Caki2 (cell line): ENCODE measurements at places on chromosomes 7 and 10.

- no peak for DNase-seq
Measured at GRCh38 chr7:100641860-100642533, 645 bp upstream of the TFR2 start.

DNA sequence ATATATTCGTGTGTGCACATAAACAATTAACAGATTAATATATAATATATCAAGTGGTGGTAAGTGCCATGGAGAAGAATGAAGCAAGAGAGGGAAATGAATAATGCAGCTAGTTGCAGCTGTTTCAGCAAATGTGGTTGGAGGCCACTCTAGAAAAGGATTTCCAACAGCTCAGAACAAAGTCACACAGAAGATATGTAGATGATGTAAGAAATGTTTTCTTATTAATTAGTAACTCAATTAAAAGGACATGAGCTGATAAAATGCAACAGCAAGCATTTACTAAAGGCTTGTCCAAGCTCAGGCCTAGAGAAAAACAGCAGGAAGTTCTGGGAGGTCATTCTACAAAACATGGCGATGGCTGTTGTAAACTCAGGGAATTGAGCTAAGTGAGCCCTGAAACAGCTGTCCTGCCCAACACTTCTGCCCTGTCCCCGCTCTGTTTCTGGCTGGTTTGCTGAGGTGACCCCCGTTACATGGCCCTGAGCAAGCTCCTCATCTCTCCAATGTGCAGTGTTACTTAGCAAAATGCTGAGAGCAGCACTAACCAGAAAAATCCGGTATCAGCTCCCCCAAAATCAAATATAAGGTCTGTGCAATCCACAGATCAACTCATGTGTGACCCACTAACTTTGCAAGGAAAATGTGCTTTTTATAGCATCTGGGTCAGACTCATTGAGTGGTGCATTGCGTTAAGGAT is 23.4 kb upstream of the C10orf67 start:
- no peak for DNase-seq

- no peak for DNase-seq
Measured at GRCh38 chr7:40698214-40698920, 563.6 kb downstream of the SUGCT start.

GRCh38 chr7:91892821-91893340 is 12.4 kb upstream of the MTERF1 start:
- DNase-seq: no peak

- DNase-seq: no peak
Measured at GRCh38 chr10:84829131-84829530, 500.7 kb downstream of the CCSER2 start.

DNA sequence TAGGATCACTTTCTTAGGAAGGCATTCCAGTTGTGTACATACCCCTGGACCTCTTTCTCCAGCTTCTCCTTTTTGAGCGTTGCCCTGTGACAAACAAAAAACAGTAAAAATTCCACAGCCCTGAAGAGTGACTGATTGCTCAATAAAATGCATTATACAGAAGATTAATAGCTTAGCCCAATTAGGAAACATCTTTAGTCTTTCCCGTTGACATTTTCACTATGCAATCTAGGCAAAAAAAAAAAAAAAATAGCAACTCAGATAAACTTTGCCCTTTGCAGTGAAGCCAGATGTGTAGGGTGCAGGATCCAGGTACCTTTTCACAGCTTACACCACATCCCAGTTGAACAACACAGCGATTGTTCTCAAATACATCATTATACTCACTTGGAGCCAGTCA is 17.9 kb downstream of the COL28A1 start:
- no peak for DNase-seq

- DNase-seq: no peak
Measured at GRCh38 chr10:90195288-90195840, 494.0 kb downstream of the KIF20B start.

DNA sequence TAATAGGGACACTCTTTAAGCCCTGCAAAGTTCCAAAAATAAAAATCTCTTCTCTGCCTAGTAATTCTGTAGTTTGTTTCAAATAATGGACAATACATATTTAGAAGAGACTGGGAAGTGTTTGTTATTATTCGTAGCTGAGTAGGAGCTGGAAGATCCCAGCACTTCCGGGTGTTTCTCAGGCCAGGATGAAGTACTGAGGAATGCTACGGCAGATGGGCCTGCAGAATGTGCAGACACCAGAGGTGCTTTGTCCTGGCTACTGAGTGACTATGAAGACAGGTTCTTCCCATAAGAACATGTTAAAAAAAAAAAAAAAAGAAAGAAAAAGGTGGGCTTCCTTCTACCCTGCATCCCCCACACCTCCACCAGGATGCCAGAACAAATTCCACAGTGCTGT is 36.1 kb downstream of the ETV1 start:
- no peak for DNase-seq

- DNase-seq: no peak
Measured at GRCh38 chr7:124456286-124456685, 309.3 kb downstream of the GPR37 start.

DNA sequence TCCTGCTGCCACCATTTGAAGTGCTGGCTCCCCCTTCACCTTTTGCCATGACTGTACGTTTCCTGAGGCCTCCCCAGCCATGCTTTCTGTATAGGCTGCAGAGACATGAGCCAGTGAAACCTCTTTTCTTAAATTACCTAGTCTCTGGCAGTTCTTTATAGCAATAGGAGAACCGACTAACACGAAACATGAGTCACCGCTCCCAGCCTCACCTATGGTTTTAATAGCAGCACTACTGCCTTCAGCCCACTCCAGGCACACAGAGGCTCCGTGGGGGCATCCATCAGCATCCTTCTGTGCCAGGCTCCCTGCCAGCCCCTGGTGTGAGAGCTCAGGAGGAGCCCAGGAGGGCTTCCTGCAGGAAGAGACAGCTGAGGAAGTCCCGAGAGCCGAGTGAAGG is 5.5 kb upstream of the ZNF316 start:
- no peak for DNase-seq

DNA sequence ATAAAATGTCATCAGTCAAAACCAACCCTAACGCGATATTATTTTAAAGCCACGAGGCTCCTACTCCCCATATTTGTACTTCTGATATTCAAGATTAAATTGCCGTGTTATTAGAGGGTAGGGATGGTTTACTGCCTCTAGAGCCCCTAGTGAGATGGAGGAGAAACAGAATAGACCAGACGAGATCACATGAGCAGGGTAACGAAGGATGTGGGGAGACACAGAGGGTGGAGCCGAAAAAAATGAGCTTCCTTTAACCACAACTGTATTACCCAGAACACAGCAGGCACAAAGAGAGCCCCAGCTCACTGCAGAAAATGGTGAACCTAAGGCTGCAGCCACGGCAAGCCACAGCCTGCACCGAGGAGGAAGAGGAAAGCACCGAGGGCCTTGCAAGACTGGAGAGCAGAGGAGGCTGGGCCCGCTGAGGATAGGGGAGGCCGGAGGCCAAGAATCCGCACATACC is 14.3 kb downstream of the ZC3HAV1 start:
- no peak for DNase-seq

DNA sequence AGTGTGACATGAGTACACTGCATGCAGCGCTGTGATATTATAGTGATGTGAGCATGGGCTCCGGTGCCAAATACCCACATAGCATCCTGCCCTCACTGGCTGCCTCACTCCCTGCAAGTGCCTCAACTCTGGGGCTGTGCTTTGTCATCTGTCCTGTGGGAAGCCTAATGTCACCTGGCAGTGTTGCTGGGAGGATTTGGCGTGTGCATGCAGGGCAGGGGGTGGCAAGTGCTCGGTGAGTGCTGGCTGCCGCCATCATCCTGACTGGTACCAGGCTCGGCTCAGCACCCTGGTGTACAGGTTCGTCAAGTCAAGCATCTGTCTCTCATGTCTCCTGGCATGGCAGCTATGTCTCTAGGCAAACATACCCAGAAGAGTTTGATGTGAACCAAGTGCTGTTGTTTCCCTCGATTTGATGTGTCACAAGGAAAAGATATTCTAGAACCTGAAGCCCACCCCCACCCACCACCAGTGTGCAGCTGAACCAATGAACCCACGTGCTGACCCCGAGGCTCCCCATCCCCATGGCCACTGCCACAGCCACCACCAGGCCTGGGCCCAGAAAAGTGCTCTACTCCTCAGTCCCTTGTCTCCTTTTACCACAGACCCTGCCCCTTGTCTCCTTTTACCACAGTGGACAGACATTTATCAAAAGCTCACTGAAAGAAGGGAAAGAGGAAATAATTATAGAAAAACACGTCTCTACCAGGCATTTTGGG is 135.8 kb downstream of the MAPK8 start:
- DNase-seq: no peak

GRCh38 chr7:107846324-107846723 is 43.3 kb upstream of the SLC26A3 start:
- DNase-seq: no peak

DNA sequence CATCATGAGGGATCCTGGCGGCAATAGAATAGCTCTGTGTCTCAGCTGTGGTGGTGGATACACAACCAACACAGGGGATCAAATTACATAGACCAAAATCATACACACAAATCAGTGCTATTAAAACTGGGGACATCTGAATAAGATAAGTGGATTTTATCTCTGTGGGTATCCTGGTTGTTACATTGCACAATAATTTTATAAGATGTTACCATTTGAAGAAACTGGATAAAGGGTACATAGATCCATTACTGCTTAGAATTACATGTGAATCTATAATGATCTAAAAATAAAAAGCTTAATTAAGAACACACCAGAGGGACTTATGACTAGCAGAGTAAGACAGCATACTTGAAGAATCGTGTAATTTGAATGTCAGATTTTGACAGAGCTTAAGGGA is 8.2 kb upstream of the FAM3C start:
- no peak for DNase-seq

DNA sequence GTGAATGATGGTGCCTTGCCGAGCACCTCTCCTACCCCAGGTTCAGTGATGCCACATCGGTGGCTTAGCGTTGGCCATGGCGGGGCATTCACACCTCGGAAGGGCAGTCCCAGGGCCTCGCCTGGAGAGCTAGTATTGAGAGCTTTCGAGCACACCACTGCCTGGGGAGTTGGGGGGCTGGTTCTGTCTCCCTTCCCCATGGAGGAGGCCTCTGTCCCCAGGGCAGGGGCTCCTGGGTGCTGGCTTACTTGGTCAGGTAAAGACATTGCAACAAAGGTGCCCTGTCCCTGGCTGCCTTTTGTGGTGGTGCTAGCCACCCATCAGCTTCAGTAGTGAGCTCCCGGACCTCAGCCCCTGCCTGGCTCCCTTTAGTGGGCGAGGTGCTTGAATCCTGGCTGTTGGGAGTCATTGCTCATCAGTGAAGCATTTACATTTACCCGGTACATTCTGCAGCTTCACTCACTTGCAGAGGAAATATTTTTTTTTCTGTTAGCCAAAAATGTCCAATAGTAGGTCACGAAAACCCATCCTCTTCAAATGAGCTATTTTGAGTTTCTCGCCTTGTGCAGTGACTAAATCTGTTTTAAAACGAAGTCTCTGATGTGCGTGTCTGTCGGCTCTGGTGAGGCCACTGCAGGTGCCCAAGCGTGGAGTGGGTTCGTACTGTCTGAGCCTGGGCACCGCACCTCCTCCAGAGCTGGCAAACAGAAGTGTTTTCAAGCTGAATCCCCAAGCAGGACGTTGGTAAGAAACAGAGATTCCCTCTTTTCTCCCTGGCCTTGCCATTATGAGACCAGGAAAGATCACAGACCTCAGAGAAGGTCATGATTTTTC is 95.5 kb downstream of the INPP5A start:
- DNase-seq: no peak

DNA sequence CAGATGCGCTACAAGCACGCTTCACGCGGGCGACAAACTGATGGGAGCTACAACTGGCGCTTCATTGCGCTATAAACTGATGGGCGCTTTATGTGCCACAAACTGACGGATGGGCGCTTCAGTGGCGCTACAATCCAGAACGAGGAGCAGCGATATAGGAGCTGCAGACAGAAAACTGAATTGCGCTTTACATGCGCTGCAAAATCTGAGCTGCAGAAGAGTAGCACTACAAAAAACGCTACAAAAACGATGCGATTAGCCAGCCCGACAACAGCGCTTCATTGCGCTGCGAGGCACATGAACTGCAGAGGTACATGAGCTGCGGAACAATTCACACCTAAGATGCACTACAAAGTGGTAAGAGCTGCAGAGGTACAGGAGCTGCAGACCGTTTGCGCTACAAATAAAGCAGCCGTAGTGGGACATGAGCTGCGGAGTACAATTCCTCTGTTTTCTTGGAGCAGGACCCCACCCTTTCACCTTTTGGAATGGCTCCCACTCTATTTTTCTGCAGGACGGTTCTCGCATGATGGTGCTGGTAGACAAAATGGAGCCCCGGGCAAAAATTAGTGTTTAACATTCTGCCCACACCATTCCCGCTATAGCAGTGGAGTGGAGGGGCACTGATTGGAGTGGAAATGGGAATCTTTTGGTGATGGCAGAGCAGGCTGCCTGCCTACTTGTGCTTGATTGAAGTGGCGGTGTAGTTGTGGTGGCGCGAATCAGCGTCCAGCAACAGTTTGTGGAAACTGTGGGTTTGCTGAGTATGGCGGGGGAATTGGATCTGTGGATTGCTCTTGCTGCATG is 1.2 kb upstream of the SGCE start:
- peak; percentile 66 for DNase-seq

- DNase-seq: peak; percentile 92
Measured at GRCh38 chr7:1611708-1612241, 41.9 kb upstream of the PSMG3 start.

- DNase-seq: no peak
Measured at GRCh38 chr10:105953861-105954260, 1210.6 kb downstream of the SORCS1 start.

GRCh38 chr7:52197221-52197620 is 838.2 kb upstream of the POM121L12 start:
- no peak for DNase-seq
